ENCODE measurements at places on chromosomes 1 and 21.
A peak's percentile ranks its signal among the peaks of the same experiment; 100 is the strongest.

GRCh38 chr1:43235451-43236121 lies 34.2 kb upstream of the TMEM125 start:
- DNase-seq = no peak

GRCh38 chr1:86573763-86574484 lies 27.0 kb downstream of the CLCA4 start:
- DNase-seq = no peak

GRCh38 chr1:156230473-156230837 lies 11.5 kb upstream of the BGLAP start:
- no peak for DNase-seq

- DNase-seq = no peak
Observed at GRCh38 chr21:16085421-16085820, 355.6 kb downstream of the USP25 start.

DNA sequence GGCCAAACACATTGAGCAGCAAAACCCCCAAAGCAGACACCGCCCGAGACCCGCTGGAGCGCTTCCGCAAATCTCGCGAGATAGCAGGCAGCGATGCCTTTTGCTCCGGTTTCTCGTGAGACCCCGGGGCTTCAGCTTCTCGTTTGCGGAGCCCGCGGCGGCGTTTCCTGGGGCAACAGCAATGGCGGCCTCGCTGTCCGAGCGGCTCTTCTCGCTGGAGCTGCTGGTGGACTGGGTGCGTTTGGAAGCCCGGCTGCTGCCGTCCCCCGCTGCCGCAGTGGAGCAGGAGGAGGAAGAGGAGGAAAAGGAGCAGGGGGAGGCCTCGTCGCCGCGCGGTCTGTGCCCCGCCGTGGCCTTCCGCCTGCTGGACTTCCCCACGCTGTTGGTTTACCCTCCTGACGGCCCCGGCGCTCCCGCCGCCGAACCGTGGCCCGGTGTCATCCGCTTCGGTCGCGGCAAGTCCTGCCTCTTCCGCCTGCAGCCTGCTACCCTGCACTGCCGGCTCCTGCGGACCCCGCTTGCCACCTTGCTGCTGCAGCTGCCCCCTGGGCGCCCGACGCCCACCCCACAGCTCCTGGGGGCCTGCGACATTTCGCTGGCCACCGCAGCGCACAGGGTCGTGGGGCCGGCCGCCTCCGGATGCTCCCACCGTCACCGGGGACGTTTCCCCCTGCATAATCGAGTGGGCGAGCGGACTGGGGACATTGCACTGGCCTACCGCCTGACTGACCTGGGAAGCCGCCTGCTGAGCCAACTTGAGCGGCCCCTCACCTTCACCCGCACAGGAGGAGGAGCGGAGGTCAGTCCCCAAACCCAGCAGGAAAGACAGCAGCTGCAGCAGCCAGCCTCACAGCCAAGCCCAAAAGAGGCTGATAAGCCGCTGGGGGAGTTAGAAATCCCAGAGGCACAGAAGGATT lies at the start of gene MAP10:
TSS of gene MAP10 (plus strand) at position 148 of the 917 bp plus-strand sequence. CDS start at position 182, 34 bp downstream.
- peak; percentile 33 for DNase-seq

DNA sequence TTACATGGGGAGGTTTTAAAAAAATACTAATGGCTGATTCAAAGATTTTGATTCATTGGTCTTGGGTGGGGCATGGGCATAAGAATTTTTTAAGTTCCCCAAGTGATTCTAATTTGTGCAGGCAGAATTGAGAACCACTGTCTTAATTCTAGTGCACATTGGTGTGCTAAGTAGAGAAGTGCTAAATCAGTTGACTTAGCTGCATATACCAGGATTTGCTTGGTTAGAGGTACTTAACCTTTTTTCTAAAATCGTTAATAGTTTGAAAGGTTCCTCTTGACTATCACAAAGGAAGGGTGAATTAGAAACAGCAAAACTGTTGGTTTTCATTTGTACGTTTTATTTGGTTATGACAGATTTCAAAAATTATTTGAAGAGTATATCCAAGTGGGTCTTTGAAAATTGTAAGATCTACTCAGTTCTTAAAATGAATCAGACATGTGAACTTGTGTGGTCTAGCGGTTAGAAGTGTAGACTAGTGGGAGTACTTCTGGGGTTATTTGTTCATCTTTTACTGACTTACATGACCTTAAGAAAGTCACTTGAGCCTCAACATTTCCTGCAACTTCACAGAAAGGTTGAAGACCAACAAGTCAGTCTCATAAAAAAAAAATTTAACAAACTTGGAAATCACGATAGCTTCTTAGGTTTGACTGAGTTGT lies 66.7 kb downstream of the RPAP2 start:
- DNase-seq = no peak

DNA sequence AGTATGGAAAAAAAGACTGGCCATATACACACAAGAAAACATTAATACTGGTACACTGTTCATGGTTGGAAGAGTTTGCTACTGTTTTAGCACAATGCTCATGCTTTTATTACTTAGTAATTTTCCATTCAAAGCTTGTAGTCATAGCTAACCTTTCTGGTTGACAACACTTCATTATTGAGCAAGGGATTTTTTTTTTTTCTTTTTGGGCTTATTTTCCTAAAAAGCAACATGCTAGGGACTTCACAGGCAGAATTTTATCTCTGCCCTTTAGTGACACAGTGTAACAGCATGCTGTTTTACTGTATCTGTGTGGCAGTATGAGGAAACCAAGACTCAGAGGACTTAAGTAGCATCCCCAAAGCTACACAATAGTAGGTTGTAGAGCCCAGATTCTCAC lies 58.5 kb downstream of the FGGY start:
- no peak for DNase-seq
